GM23338 (cell line): ENCODE measurements at places on chromosomes 12 and 14. TPM values are rescaled to one million over a fixed set of nuclear protein-coding genes. Genes with fewer than 3 reads are reported as not detected.

SARNP gene
- total RNA-seq, result 96.0 and 115 TPM in 2 replicates

SPIC gene
- total RNA-seq, result not detected in 2 replicates

HOXC12 gene
- not detected in 2 replicates for total RNA-seq

DPY19L2 gene
- 8.0 and 10.8 TPM in 2 replicates for total RNA-seq

ANKRD33 gene
- total RNA-seq, result 0.27 and 1.7 TPM in 2 replicates

GUCY2C gene
- total RNA-seq, result 1.9 and 3.1 TPM in 2 replicates

DNA sequence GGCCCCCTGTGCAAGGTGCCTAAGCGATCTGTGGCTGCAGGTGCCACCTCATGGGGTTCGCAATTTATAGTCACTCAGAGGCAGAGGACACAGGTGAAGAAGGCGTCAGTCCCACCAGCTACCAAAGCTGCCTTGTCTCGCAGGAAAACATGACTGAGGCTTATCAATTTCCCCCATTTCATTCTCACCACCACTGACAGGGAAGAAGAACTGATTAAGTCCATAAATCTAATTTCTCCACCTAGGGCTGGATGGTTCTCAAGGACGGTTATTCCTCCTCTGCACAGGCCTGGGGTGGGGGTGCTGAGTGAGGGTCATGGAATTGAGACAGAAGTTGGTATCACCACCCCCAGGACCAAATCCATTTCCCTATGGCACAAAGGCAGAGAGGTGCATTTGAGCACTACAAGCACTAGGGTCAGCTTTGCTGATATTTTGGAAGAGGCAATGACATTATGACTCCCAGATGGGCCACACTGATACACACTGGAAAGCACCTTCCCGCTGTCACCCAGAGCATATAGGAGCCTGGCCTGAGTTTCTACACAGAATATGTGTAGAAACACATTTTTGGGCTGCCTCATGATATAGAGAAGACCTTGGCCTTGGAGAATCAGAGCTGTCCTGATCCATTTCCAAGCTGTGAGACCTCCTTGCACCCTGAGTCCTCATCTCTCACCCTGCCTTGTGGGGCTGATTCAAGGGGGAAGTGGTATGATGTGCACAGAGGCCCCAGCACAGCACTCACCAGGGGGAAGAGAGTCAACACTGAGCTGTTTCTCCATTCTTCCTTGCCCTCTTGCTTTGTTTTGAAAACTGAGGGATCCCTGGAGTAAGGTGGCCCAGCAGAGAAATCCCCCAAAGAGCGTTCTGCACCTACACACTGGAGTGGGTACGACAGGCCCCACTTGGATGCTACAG lies 59.4 kb downstream of the PITPNM2 start:
- DNase-seq, result no peak

- no peak for DNase-seq
Measured at GRCh38 chr12:9363145-9363544, 154.9 kb upstream of the PZP start.

DNA sequence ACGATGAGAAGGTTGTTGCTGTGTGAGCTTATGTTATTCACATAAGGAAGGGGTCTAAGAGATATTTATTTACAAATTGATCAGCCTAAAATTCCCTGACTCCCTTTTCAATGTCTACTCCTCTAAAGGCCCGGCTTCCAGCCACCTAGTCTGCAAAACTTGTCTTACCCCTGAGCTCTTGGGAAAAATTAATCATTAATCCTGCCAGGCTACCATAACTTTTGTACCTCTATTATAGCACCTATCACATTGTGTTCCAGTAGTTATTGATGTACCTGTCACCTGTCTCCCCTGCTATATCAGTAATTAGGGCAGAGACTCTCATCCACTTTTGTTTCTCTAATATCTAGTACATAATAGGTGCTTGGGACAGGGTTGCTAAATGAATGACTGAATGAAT lies 29.3 kb upstream of the FRS2 start:
- DNase-seq, result no peak

DNA sequence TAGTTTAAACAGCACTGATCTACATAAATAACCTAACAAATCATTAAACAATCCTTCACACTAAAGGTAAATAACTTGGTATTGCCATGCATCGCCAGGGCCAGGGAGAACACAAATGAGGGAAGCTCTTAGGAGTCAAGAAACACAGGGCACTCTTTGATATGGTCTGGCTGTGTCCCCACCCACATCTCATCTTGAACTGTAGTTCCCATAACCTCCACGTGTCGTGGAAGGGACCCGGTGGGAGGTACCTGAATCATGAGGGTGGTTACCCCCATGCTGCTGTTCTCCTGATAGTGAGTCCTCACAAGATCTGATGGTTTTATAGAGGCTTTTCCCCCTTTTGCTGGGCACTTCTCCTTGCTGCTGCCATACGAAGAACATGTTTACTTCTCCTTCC lies 17.3 kb downstream of the TMEM132D start:
- DNase-seq, result no peak

DNA sequence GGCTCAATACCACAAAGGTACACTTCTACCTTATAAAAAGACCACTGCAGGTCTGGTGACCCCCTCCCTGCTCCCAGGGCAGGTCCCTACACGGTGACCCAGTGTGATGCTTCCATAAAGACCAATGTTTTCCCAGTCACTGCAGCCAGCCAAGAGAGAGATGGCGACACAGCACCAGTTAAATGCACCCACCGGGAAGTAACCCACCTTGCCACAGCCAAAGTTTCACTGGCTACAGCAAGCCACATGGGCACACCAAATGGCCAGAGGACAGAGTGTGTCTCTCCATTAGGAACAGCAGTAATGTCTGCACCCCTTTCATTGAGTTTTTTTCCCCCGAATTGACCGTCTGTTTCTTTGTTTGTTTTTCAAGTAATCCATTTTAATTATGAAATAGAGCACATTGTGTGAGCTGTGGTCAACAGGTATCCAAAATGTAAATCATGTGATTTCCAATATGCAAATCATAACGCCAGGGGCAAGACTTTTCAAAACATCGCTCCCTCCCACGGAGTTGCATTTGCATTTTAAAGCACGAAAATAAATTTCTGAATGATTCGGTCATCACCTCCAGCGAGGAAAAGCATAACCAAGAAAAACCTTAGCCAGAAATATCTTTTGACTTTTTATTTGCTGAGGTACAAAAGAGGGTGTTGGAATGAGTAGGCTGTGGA lies 48.9 kb upstream of the EML1 start:
- DNase-seq, result peak; percentile 53

GRCh38 chr12:28294300-28294699 lies 104.0 kb downstream of the CCDC91 start:
- DNase-seq, result peak; percentile 11

GRCh38 chr14:36784541-36784940 lies 122.9 kb downstream of the PAX9 start:
- DNase-seq, result no peak

GRCh38 chr14:58760121-58760520 lies 122.4 kb downstream of the DACT1 start:
- no peak for DNase-seq

DNA sequence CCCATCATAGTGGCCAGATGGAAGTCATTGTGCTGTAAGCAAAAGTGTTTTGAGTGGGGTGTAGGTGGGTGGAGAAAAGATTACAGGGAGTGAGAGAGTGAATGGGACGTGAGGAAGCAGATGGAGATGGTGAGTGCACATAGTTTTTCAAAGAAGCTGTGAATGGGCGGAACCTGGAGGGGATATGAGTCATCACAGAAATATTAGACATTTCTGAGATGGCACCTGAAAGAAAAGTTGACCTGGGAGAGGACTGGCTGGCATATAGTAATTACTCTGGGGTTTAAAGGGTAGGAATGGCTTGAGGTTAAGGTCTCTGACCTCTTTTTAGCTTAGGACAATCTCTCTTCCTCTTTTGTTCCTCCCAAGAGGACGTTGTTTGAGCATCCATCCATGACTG lies 50.5 kb downstream of the ANO4 start:
- no peak for DNase-seq

DNA sequence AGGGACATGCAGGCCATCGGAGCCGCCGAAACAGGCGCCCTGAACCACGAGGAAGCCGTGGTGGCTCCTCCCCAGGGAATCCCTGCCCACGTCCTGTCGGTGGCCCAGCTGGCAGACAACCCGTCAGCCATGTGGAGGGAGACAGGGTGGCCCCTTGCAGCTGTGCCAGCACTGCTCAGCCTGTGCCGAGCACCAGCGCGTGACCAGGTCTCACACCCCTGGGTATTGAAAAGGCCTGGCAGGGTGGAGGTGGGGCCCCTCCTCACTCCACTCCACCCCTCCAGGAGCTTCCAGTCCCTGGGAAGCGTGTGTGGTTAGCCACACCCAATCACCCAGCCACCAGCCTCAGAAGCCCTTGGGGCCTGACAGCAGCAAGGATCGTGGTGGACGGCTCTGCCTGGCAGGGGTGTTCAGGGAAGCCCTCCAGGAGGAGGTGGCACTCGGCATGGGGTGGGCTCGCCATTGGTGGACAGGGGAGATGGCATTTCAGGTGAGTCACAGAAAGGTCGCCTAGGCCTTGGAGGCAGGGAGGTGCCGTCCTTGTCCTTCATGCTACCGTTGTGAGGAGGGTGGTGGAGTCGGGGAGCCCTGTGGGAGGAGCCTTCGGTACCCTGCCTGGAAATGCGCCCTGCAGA lies 12.3 kb upstream of the DLK1 start:
- no peak for DNase-seq

DNA sequence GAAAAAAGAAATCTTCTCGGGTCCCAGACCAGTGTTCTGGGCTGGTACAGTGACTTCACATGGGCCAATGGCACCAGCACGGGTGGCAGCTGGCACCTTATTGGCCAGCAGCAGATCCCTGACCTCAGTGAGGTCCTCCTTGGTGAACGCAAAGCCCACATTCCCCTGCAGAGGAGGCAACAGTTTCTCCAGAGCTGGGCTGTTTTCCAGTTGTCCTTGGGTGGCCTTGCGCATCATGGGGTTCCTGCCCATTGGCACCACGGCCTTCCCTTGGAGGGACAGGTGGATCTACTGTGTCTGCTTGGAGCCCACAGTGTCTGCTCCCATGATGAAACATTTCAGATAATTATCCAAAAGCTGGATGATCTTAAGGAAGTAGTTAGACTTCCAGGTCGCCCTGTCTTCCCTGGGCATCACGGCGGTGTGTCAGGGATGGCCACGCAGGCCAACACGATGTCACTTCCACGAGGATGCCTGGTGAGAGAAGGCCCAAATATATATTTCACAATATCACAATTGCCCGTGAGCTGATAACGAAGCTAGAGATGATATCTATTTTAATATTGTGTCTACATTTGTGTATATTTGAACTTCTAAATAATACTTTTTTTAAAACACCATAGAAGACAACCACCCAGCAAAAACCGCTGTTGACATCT lies 15.8 kb downstream of the NFKBIA start:
- DNase-seq, result no peak

DNA sequence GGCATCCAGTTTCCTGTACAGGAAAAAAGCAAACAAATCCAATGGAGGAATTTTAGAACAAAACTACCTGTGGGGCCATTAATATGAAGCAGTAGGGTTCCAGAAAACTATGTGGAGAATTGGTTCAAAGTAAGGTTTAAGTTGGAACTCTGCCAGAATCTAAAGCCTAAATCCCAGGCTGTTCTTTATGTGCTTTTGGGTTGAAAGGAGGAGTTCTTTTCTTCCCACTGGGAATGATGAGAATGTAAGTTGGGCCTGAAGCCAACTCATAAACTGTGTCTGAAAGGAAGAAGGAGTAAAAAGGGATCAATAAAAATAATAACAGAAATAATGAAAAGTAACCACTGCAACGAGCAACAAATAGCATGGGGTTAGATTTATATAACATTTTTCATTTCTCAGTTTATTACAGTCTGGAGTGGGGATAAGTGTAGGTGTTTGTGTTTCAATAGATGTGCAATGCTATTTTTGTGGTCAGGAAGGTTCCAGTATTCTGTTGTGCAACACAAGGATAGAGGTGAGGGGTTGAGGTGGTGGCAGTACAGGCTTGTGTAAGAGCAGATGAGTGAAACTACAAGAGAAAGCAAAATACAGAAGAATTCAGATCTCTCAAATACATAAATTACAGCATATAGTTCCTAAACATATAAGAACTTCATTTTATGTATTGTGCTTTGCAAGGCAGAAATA lies 373.6 kb downstream of the EMP1 start:
- no peak for DNase-seq

- no peak for DNase-seq
Measured at GRCh38 chr12:116588390-116589028, 29.3 kb downstream of the MAP1LC3B2 start.

DNA sequence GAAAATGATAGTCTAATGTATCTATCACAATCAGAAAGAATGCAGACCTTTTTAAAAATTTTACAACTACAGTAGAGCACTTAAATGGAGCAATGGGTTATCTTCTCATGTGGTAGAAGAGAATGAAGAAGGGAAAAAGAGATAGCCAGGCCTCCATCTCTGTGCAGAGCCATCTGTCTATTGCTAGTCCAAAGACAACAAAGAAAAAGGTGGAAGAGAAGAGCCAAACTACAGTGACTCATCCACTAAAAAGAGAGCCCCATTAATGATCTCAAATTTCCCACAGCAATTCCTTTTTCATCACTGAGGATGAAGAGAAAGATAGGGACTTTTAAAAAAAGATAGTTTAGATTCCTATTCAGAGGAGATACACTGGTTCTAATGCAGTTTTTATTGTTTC lies 232.9 kb downstream of the ATXN7L3B start:
- DNase-seq, result no peak

DNA sequence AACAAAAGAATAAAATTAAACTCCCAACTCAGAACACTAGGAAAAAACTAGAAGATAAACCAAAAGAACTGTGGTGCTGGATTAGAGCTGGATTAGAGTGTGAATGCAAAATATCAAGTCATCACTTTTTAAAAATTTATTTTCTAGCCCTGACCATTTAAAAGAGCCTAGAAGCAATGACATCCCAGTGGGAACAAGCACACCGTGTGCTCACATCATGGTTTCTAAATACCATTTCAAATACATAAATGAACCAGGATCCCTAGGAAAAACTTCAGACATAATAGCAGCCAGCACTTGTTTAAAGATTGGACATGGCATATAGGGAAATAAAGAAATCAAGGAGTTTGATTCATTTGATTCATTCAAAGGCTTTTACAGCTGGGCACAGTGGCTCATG lies 30.0 kb downstream of the KDM5A start:
- DNase-seq, result no peak

GRCh38 chr12:2163177-2163941 lies 110.6 kb downstream of the CACNA1C start:
- DNase-seq, result no peak

DNA sequence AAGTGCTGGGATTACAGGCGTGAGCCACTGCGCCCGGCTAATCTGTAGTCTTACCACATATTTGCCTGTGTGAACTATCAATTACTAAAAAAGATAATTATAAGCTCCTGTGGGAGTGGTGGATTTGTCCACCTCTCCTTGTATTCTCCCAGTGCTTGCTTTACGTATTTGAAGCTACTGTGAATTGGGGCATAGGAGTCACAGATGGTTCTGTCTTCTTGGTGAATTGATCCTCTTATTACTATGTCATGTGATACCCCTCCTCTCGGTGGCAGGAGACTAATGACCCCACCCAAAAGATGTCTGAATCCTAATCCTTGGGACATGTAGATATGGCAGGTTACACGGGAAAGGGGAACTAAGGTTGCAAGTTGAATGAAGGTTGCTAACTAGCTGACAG lies 11.8 kb downstream of the GPR132 start:
- no peak for DNase-seq

- no peak for DNase-seq
Measured at GRCh38 chr12:106031761-106032622, 106.8 kb downstream of the NUAK1 start.

GRCh38 chr12:2286461-2287131 lies 233.8 kb downstream of the CACNA1C start:
- no peak for DNase-seq
